Eye (tissue), 1 donor: ENCODE measurements at places on chromosomes 7 and 10.

GRCh38 chr10:126930883-126931503 is 25.8 kb downstream of the DOCK1 start:
- no peak for DNase-seq

DNA sequence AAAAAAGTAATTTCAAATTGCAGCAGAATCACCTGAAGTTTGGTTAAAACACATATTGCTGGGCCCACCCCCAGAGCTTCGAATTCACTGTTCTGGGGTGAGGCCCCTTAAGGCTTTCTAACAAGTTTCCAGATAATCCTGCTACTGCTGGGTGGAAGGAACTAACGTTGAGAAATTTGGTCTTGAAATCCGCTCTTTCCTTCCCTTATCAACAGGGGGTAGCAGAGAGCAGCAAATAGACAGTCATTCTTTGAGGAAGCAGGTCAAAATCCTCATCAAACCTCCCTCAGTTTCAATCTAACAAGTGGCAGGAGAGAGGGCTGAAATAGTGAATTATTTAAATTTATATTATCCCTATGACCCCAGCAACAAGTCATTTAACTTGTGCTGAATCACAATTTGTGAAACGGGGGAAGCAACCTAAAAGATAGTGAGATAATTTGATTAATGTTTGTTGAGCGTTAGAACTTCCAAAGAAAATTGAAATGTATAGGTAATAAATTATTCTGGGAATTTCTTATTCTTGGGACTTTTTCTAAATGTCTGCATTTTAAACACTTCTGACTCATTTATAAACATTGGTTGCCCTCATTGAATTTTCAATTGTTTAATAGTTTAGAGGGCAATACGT is 21.7 kb upstream of the MALSU1 start:
- DNase-seq: peak; percentile 86

DNA sequence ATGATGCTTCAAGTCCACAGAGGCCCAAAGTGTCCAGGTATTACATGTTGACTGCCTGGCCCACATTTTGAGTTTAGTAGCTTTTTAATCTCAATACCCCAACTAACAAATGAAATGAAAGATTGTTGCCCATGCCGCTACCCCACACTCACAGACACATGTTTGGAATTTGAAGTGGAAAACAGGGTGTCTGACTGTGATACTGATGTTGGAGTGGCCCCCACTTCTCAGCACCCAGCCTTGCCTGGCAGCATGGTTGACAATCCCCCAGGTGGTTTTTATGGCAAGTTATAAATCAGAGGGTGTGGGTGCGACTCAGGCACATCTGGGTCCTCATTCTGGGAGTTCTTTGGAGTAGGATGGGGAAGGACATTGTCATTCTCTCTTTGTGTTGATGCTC is 314.7 kb upstream of the ZNF32 start:
- no peak for DNase-seq

DNA sequence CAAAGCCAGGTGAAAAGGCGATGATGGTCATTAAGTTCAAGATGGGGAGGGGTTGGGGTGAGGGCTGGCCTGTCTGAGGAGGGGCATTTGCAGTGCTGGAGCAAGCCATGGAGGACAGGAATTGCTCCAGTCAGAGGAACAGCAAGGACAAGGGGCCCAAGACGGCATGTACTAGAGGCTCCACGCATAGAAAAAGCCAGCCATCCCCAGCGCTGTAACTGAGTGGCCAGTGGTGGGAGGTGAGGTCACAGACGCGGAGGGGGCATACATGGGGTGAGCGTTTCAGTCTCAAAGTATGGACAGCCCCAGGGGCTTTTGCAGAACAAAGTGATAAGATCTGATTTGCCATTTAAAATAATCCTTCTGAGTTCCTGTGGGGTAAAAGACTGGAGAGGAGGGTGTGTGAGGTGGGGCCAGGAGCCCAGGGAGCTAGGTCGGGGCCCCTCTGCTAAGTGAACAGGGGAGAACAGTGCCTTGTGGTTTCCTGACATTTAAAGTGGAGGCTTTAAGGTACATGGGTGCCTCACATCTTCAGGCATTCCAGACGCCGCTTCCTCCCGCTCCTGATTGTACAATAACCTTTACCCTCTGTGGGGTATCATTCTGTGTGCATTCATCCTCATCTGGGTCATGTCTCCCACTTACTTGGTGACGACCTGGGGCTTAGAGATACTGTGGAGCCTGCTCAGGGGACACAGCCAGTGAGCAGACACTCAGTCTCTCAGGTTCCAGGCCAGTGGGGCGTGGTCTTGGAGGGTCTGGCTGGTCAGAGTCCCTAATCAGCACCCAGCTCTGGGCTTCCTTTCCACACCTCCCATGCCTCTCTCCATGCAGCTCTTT is 105.6 kb upstream of the GPR26 start:
- no peak for DNase-seq

GRCh38 chr10:55203319-55203718 is 402.3 kb upstream of the PCDH15 start:
- DNase-seq: no peak

DNA sequence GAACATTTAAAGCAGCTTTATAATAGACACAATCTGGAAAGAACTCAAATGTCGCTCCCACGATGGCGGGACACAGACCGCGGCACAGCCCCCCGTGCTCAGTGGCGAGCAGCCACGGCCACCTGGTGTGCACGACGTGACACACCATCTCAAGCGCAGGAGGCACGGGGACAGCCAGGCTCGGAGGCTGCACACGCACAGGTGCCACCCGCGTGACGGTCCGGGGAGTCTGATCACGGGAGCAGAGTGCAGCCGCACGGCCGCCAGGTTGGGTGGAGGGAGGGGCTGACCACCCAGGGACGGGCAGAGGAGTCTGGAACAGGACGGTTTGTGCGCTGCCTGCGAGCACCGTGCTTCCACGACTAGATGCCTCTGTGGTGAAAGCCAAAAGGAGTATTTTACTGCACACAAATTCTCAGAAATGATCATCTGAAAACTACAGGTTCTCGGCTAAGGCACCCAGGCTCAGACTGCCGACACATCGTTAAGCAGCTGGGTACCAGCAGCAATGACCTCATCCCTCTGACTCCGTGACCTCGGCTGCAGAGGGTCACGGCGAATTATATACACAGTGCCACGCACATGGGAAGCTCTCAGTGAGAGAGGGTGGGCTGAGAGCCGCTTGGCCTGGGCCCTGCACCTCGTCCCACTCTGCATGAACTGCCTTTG is 7.5 kb upstream of the GPER1 start:
- DNase-seq: no peak

DNA sequence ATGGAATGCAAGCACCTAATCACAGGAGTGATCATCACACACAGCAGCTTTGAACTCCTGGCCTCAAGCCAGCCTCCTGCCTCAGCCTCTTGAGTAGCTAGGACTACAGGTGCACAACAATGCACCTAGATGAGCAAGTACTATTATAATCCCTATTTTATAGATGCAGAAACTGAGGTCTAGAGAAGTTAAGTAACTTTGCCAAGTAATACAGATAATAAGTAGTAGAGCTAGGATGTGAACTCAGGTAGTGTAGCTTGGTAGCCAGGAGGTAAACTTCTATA is 33.7 kb downstream of the DNAJC12 start:
- no peak for DNase-seq

- no peak for DNase-seq
Measured at GRCh38 chr10:129514568-129515451, 47.8 kb downstream of the MGMT start.

DNA sequence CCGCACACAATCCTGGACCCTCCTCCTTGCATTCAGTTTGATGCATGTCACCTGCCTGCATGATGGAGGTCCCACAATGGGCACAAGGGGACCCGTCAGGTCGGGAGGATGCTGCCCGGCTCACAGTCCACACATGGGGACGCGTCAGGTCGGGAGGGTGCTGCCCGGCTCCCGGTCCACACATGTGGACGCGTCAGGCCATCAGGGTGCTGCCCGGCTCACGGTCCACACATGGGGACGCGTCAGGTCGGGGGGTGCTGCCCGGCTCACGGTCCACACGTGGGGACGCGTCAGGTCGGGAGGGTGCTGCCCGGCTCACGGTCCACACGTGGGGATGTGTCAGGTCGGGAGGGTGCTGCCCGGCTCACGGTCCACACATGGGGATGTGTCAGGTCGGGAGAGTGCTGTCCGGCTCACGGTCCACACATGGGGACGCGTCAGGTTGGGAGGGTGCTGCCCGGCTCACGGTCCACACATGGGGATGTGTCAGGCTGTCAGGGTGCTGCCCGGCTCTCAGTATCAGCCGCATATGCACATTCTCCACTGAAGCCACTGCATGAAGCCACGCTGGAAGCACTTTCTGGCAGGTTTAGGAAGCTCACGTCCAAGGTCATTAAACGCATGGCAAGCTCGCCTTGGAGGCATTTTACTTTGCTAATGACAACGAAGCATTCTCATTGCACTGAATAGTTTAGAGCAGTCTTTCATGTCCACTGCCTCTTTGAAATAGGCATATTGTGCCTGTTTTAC is 50.3 kb downstream of the DIP2C start:
- DNase-seq: peak; percentile 33

DNA sequence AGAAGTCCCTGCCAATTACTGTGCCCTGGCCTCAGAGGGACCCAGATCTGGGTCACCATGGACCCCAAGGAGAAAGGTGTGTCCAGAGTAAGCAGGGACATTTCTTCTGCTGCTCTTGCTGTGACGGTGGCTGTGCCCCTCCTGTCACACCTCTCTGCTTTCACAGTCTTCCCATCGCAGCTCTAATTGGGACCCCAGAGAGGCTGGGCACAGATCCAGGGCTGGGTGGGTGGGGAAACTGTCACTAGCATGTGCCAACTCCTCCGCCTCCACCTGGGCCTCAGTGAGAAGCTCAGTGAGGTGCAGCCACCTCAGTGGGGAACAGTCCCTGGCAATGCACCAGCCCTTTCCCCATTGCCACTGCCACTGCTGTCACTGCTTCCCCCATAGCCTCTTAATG is 37.3 kb upstream of the ADCYAP1R1 start:
- no peak for DNase-seq

GRCh38 chr7:26298472-26299058 is 6.9 kb downstream of the SNX10 start:
- no peak for DNase-seq

GRCh38 chr10:28300027-28300426 is 2.8 kb downstream of the MPP7 start:
- no peak for DNase-seq

DNA sequence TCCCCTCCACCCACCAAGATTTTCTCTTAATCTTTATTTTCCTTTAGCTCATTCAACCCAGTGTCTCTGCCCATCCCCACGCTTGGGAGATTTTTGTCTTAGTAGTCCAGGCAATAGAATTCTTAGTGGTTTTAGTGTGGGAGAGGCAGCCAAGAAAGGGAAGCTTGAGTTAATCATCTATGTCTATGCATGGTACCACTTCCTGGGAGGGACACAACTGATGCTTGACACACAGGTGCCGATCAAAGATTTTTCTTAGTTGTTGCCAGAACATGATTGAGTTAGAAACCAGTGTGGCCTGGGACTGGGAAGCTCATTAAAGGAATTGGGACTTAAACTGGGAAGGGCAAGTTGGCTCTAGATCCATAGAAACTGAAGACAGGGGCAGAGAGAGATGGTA is 3.1 kb downstream of the STRA8 start:
- DNase-seq: no peak

DNA sequence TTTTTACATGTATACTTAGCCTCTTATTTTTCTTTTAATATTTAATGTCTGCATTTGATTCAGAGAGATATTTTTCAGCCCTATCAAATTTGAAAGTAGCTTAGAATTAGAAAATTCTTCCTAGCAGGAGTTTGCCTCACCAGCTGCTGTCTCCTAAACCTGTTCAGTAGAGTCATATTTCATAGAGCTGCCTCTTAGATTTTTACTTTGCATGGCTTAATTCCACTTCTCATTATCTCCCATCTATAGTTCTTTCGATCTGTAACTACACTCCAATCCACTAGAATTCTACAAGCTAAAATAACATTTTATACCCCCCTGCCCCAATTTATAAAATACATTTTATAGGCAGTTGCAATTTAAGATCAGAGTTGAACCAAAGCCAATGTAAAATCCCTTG is 227.0 kb downstream of the ANK3 start:
- no peak for DNase-seq

DNA sequence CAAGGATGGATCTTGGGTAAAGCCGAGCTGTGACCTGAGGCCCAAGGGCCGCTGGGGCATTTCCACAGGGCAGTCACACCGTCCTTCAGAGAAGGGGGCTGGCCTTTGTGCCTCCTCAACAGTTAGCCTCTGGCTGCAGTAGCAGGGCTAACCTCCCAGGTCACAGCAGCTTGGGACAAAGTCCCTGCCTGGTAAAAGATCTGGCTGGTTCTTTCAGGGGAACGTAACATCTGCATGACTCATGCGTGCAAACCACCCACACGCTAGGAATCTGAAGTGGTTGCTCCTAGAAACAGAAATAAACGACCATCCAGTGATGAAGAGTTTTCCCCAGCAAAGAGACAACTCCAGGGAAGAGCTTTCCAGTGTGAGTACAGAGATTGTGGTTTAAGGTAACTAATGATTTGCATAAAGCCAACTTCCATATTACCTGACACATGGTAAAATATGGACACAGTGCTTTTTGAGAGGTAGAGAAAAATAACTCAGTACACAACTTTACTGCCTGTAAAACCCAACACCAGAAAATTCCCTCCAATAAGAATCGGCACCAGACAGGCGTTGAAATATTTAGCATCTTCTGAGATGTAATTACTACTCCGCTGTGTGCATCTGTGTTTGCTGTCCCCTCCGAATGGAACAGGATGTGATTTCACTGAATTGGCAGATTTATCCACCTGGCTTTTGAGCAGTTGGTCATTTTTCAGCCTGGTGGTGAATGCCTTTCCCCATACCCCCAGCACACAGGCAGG is 84.9 kb upstream of the ADRB1 start:
- DNase-seq: peak; percentile 22

DNA sequence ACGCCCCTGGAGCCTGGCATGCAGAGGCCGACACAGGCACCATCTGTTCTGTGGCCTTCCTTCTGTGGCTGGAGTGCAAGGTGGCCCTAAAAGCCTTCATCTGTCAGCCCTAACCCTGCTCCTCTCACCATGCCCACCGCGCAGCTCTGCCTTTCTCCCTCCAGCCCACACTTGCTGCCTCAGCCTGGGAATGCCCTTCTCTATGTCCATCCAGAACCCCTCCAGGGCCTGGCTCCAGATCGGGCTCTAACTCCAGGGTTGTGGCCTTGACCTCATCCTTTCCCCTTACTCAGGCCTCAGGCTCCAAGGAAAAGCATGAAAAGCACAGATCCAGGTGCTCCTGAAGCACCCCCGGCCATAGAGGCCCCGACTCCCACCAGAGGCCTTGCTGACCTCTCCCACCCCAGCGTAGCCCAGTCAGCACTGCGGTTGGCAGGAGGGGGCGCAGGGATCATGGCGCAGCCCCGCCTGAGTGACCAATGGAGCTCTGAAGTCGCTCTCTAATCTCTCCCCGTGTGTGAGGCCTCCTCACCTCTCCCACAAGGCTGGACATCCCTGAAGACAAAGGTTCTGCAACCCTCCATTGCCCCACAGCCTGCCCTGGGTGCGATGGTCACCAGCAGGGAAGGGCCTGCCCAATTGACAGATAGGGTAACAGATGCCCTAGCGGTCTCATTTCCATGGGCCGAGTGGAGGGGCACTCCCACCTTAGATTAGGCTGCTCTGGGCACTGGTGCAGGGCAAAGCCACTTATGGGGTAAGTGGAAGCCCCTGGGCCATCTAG is 9.2 kb downstream of the ZCCHC24 start:
- DNase-seq: no peak

- peak; percentile 69 for DNase-seq
Measured at GRCh38 chr7:71019706-71020105, 112.2 kb upstream of the GALNT17 start.
